ENCODE measurements at places on chromosomes 3 and 15.

DNA sequence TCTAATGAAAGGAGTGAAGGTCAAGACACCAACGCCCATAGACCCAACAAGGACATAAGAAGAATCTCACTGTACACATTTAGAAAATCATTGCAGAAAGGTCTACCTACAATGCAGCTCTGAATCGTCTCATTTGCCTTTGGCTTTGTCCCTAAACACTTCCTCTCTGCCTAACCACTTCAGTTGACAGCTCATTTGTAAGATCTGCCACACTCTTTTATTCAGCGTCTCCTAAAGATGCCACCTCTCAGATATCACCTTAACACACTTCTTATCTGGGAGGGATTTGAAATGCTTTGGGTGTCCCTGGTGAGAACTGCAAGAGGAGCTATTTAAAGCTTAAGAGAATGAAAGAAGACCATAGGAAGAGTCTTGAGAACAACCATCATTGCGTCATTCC, 38.7 kb downstream of the RAB27A start:
- DNase-seq = no peak

GRCh38 chr15:49148298-49148697, 7.1 kb downstream of the COPS2 start:
- DNase-seq = no peak

DNA sequence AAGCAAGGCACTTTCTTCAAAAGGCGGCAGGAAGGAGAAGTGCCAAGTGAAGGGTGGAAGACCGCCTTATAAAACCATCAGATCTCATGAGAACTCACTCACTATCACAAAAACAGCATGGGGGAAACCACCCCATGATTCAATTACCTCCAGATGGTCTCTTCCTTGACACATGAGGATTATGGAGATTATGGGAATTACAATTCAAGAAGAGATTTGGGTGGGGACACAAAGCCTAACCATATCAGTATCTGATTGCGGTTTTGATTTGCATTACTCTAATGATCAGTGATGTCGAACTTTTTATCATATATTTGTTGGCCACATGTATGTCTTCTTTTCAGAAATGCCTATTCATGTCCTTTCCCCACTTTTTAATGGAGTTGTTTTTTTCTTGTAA, 549.3 kb upstream of the IL12A start:
- no peak for DNase-seq

- DNase-seq = no peak
Observed at GRCh38 chr15:77897896-77898406, 179.6 kb downstream of the TBC1D2B start.

- DNase-seq = no peak
Observed at GRCh38 chr3:182185313-182185712, 473.6 kb downstream of the SOX2 start.

DNA sequence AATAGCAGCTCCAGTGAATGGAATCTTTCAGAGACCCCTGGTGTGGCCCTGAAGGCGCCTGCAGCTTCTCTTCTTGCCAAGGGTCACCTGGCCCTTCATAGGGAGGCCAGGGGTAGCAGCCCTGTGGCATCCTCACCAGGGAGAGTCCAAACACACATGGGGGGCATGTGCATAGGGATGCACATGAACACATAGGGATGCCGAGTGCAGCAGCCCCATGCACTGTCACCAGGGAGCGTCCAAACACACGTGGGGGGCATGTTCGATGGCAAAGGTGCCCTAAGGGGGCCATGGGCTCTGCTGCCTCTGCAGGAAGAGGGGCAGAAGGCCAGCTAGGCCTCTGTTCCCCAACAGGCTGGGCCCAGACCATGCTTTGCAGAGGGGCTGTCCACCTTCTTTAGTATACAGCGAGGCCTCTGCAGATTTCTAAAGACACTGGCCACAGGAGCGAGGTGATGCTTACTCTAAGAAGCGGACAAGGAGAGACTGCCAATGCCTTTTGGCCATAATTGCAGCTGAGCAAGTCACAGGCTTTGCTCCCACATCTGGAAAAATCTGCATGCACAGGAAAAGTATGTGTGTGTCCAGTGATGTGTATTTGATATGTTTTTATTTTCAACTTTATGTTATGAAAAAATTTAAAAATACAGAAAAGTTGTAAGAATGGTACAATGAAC, 21.0 kb downstream of the ANAPC13 start:
- no peak for DNase-seq

- DNase-seq = no peak
Observed at GRCh38 chr3:49790626-49791411, 4.5 kb upstream of the IP6K1 start.

GRCh38 chr3:34844323-34844620, 795.1 kb upstream of the ARPP21 start:
- no peak for DNase-seq

DNA sequence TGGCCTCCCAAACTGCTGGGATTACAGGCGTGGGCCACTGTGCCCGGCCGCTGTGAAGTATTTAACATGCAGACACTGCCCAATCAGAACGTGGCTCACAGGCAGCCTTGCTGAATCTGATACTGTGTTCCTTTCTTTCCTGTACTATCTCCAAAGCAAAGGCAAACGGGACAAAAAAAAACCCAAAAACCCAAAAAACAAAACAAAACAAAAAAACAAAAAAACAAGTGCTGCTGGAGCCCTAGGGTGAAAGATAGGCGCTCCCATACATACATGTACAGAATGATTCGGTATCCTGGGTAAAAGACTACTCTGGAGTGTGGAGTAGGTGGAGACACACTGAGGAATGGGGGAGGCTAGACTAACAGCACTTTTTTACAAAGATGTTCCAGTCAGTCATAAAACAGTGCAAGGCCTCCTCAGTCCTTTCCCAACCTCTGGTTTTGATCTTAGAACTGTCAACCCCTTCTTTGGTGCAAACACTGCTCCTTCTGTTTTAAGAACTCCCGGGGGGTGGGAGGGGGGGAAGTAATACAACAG, 7.7 kb upstream of the MAP1A start:
- DNase-seq = no peak

GRCh38 chr3:75129101-75129500, 514.6 kb upstream of the CNTN3 start:
- no peak for DNase-seq

GRCh38 chr3:58414538-58415197, 19.0 kb downstream of the PDHB start:
- no peak for DNase-seq

DNA sequence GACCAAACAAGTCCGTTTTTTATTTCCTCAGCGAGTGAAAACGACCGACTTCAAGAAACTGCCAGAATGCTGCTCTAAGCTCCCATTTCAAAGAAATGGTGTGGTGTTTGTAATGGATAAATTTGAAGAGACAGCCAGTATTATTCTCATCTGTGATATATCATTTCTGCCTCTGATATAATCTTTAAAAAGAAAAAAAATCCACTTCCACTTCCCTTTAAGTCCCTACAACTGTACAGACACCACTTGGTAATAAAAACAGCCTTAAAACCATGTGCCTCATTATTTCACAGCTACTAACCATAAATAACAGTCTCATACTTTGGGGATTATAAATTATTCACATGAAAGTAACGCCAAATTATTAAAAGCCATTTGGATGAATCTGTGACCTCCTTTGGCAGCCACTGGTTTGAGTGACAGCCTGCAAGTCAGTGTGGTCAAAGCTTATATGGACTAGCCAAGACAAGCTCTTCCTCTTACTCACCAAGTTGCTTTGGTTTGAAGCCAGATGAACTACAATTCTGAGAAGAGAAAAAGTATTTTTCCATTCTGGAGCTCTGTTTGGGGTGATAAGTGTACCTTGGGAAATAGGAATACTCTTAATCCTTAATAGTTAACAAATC, 168.0 kb downstream of the SHOX2 start:
- no peak for DNase-seq

GRCh38 chr3:138862924-138863775, 28.4 kb upstream of the PIK3CB start:
- DNase-seq = no peak

- DNase-seq = no peak
Observed at GRCh38 chr3:152213203-152213602, 55.5 kb upstream of the MBNL1 start.

DNA sequence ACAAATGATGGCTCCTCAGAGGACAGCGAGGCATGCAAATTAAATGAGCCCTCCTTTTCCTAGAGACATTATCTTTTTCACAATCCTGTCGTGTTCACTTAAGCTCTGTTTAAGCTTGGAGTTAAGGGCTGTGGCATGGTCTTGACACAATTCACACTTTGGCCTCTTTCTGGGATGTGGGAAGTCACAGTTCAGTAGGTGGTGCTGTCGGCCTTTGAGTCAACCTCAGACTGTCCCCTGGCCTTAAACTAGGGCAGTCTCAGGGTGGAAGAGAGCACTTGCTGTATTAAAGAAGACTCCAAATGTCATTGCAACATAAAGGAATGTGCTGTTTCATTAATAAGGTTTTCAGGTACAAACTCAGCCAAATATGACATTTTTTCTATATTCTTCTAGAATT, 351.0 kb downstream of the MCTP2 start:
- DNase-seq = no peak

DNA sequence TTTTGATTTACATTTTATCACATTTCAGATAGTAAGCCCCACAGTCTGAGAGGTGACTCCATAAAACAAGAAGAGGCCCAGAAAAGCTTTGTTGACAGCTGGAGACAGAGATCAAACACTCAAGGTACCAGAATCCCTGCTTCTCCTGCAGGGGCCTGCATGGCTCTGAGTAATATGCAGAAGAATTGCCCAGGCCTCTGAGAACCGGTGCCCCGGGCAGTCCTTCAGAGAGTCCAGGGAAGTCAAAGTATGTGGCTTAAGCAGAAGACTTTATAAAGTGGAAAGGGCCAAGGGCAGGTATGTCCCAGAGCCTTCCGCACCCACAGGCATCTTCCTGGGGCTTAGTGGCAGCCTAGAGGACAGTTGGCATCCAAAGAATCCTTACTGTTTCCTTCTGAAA, 12.8 kb downstream of the ATRIP start:
- no peak for DNase-seq

- no peak for DNase-seq
Observed at GRCh38 chr3:137032465-137033120, 74.8 kb downstream of the IL20RB start.

DNA sequence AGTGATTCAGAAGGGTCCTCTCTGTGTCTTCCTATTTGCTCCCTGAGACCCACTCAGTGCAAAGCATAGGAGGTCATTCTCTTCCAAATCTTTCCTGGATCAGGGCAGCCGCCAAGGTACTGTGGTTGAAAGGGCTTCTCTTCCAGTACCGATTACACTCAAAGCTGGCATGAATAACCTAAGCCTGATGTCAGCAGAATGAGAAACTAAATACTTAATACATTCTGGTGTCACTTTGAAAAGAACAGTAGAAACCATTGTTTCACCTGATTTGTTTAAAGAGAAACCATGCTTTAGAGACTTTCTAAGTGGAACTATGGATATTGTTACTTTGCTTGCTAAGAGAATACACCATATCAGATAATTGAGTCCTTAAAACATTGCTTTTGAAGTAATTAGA, 50.2 kb downstream of the PDHB start:
- DNase-seq = no peak

GRCh38 chr3:115084686-115085085, 62.4 kb downstream of the ZBTB20 start:
- no peak for DNase-seq

DNA sequence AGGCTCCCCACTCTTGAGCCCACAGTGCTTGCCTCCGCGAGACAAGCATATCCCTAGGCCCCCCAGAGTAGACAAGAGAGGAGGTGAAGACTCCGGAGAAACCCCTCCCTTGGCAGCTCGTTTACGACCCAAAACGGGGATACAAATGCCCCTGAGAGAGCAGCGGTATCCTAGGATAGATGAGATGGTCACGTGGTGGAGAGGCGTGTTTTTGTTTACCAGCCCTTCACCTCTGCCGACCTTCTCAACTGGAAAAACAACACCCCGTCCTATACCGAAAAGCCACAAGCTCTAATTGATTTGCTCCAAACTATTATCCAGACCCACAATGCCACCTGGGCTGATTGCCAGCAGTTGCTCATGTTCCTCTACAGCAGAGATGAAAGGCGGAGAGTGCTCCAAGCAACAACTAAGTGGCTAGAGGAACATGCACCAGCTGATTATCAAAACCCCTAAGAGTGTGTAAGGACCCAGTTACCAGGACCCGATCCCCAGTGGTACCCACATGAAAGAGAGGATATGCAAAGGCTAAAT, 99.5 kb upstream of the OSBPL11 start:
- no peak for DNase-seq

- DNase-seq = no peak
Observed at GRCh38 chr15:70932397-70932796, 39.8 kb downstream of the LRRC49 start.

GRCh38 chr3:72232331-72232730, 447.4 kb upstream of the PROK2 start:
- no peak for DNase-seq

DNA sequence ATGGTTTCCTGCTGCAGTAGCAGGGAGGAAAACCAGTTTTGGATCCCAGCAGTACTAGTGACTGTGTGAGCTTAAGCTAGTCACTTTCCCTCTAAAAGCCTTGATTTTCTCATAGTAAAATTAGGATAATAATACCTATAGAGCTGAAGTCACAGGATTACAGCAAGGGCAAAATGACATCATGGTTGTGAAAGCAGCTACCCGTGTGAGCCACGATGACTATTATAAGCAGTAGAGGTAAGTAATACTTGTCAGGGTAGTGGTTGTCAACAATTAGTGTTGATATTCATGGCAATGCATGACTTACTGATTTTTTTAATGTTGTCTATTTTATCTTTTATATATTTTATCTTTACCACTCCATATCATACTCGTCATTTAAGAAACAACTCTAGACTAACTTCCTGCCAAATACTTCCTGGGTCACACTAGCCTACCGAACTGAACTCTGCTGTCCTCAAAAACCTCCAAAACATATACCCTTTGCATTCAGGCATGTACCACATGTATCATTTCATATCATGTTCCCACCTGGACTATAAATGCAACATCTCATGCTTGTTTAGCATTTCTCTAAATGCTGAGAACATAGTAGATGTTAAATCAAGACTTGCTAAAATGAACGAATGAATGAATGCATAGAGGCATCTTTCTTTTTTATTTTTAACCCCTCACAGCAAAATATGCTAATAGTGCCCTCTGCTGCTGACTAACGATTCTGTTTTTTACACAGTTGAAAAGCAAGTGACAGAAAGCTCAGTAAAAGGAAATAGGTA, 172.6 kb downstream of the P3H2 start:
- DNase-seq = no peak

- DNase-seq = no peak
Observed at GRCh38 chr3:88150371-88150770, 612 bp downstream of the C3orf38 start.

- no peak for DNase-seq
Observed at GRCh38 chr15:100740138-100740537, 137.7 kb downstream of the ASB7 start.

Measured in cortex of kidney (tissue), 1 donor.